ENCODE measurements at places on chromosomes 7 and 10.

- DNase-seq: no peak
Measured at GRCh38 chr10:80579849-80580637, 42.3 kb downstream of the SH2D4B start.

DNA sequence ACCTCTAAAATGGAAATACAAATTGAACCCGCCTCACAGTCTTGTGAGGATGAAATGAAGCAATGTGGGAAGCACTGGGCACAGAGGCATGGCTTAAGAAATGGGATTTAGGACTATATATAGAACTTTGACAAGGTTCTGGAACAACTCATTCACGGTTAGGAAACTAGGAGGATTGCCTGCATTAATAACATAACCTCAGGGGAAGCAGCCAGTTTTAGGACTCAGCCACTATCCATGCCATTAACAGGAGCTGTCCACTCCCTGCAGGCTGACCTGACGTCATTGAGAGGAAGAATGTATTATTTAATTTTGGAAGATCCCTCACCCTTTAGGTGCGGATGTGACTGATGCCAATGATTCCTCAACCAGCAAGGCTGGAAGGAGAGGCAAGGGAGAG is 34.8 kb downstream of the ITGB8 start:
- no peak for DNase-seq

DNA sequence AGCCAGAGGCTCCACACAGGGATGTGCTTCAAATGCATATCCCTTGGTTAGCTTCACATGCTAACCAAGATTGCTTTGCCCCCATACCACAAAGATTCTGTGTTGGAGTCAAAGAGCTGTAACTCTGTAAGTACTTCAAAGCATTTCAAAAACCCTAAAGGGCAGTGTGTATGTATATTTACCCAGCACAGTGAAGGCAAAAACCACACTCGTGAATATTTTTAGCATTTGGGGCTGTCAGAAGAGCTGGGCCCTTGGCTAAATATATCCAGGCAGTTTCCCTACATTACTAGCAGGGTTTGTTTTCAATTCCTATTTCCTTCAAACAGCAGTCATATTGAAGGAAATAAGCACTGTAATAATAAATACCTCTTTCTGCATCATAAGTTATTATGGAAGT is 84.2 kb upstream of the STEAP1B start:
- DNase-seq: no peak

DNA sequence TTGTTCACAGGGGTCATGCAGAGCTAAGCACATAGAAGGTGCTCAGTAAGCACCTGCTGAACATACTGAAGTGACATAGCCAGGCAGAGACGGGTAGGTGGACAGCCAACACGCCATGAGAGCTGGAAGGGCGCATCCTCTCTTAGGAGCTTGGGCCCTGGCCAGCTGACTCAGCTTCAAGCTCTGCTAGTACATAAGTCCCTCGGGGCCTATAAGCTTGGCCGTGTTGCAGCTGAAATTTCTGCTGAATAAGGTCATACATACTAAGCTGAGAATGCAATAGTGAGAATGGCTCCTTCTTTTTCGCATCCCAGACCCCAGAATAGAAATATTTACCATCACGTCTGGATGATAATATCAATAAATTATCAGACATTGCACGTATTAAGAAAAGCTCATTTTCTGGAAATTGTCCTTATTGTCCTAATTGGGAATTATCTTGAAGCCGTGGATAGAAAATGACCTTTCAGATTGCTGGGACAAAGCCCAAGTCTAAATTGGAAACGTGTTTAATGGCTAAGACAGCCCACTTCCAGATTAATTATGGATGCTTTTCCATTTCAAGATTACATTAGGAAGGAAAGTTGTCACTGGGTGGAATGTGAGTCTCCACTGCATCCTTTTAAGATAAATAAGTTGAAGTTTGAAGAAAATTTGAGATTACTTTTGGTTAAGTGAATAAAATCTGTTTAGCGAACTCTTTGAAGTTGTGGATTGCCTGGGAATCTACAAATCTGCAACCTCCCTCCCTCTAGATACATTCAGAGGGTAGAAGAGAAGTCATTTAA is 287.1 kb upstream of the C7orf33 start:
- no peak for DNase-seq

DNA sequence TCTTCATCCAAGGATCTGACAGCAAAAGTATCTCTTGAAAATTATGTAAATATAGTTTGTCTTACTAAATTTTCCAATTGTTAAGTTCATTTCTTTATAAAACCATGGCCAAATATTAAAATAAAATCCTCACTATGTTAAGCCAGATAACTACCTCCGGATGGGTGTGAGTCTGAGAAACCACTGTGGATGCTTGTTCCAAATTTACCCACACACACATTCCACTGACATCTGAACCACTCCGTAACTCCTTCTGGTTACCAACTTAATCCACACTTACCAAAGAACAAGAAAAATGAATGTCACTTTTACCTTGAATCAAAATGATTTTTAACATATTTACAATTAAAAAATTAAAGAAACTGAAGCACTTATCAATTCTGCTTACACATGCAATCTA is 19.7 kb downstream of the CYTH3 start:
- no peak for DNase-seq

DNA sequence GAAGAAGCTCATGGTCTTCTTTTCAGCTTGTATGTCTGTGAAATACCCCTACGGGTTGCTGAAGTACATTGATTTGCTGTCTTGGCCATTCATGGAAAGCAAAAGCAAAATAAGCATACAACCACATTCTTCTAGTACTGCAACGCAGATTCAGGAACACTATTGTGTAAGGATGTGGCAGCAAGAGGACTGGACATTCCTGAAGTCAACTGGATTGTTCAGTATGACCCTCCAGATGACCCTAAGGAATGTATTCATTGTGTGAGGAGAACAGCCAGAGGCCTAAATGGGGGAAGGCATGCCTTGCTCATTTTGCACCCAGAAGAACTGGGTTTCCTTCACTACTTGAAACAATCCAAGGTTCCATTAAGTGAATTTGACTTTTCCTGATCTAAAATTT is 133.4 kb upstream of the ANKRD1 start:
- no peak for DNase-seq

- no peak for DNase-seq
Measured at GRCh38 chr10:106043863-106044262, 1120.6 kb downstream of the SORCS1 start.
